ENCODE measurements at places on chromosomes 5 and 9.

- DNase-seq, result no peak
These were observed 28.2 kb downstream of the PSD2 start for GRCh38 chr5:139823757-139824355.

DNA sequence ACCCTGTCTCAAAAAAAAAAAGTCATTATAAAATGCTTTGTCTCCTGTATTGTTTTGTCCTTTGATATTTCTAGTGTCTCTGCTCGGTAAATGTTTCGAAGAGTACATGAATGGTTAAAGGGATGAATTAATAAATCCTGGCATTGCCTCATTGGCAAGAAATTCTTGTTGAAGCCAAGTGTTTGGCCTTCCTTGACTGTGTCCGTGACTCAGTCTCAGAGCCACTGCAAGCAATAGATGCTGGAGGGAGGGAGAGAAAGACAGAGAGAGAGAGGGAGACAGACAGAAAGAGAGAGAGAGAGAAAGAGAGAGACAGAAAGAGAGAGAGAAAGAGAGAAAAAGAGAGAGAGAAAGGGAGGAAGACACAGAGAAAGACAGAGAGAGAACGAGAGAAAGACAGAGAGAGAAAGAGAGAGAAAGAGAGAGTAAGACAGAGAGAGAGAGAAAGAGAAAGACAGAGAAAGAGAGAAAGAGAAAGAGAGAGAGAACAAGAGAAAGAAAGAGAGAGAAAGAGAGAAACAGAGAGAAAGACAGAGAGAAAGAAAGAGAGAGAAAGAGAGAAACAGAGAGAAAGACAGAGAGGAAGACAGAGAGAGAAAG, 72.5 kb upstream of the RXRA start:
- no peak for DNase-seq

DNA sequence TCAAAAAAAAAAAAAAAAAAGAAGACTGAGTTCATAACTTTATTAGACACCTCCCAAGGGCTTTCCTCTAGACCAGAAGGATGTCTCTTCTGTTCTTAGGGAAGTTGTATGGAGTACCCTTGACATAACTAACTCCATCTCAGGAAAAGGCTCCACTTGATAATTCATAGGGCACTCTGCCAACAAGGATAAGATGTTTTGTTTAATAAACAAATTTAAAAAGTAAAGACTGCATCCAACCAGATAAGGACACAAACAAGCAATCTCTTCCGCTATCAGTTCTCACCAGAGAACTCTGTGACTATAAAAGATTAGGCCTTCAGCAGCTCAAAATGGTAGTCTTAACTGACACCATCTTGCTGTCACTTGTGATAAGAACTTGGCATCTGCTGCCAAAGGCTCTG, 65.8 kb downstream of the SFXN1 start:
- DNase-seq, result no peak

DNA sequence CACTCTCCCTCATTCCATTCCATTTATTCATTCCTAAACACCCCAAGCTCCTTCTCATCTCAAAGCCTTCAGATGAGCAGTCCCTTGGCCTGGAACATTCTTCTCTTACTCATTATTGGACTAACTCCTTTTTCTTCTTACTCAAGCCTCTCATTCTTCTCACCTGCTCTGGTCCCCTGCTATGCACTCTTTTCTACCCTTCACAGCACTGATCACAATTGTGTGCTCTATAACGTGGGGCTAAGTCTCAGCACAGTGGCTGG, 212.4 kb downstream of the MAPKAP1 start:
- no peak for DNase-seq

DNA sequence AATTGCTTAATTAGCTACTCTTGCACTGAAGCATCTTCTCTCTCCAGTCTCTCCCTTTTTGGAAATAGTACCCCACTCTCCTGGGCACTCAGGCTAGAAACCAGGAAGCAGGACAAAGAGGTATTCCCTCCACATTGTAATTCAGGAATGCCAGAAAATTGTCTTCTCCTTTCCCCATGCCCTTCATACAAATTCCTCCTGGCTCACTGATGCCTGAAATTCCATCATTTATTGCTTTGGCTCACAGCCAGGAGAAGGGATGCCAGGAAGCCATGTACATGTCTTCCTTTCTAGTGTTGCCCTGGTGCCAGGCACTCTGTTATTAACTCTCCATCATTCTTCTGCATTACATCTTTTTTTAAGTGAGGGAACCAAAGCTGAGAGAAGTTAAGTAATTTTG, 716.5 kb upstream of the C9orf72 start:
- no peak for DNase-seq

- DNase-seq, result no peak
These were observed 259.7 kb downstream of the CDH10 start for GRCh38 chr5:24385070-24385469.

- DNase-seq, result no peak
These were observed 2233.8 kb upstream of the C9orf72 start for GRCh38 chr9:29806937-29807618.
